NCI-H1048 (cell line): ENCODE measurements at places on chromosomes 16 and 17.
A peak's percentile ranks its signal among the peaks of the same experiment; 100 is the strongest.

DNA sequence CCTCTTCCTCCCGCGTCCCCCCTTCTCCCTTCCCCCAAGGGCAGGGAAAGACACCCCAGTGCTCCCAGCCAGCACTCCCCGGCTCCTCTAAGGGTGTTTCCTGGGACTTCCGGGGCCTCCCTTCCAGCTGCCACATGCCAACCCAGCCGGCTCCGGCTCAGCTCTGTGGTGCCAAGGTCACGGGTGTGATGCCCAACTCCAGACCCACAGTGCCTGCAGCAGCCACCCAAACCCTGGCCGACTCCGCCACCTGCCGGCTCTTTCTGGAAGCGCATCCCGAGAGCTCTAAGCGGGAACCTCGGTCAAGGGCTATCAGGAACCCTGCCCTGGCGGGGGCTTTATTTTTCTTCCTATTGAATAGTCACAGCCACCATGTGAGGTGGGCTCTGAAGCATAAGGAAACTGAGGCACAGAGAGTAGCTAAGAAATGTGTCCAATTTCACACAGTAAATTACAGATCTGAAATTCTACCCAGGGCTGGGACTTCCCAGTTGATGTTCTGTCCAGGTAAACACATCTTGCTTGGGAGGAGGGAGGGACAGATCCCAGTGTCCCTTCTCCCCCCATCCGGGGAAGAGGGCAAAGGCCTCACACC lies 3.3 kb upstream of the PPP1R1B start:
- peak; percentile 22 for DNase-seq

GRCh38 chr16:79589601-79590102 lies 10.9 kb downstream of the MAF start:
- no peak for DNase-seq

DNA sequence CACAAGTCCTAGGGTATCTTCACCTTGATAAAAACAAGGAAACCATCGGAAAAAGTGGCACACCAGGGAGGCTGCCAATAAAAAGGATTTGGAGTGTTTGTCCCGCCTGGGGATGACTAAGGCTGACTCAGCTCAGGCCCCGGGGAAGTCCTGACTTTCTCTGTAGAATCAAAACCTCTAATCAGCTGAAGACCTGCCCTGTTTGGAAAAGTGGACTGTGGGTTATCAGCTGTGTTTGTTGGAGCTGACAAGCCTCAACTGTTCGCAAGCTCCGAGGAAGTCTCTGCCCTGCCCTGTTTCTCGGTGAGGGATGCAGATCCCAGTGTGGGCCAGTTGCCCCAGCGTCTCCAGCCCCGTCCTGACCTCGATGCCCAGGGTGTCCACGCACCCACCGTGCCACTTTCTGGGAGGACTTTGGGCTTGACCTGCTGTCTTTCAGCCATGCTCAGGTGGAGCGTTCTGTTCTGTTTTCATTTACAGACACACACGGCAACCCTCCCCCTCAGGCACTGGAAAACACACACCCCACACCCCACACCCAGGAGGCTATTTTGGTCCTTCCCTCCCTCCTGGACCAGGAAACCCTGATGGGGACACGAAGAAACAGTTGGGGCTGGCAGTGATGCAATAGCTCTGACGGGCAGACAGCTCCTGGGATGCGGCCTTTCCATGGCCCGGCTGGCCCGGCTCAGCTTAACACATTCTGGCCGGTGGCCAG lies 27.6 kb upstream of the PITPNA start:
- no peak for DNase-seq

DNA sequence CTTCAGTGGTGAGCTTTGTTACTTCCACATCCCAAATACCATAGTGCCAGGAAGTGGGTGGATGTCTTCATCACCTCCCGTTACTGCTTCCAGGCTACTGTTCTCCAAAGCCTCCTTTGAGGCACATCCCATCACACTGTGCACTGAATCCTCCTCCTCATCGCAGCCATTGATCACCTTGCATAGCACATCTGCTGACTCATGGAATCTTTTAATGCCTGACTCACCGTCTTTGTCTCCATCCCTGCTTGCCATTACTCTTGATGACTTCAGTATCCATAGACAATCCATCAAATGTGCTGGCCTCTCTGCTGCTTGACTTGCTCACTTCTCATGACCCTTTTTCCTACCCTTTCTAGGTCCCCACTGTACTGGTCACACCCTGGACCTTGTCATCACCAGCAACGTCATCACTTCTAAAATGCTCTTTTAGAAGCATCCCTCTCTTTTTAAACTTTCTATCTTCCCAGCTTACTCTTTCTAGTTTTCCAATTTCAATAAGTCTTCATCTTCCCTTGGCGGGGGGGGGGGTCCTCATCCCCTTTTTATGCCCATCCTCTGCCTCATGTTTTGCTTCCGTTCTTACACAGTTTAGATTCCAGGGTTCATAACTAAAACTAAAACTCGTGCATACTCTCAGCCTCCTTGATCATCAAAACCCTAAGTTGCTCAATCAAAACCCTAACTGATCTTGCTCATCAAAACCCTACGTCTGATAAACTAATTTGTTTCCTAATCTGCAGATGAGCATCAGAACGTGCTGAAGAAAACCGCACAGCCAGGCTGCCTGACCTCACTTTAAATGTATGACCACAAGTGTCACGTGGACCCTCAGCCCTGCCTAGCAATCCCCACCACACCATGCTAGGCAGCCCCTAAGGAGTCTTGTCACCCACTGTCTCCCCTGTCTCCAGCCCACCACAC lies 289.7 kb upstream of the ZFHX3 start:
- DNase-seq: no peak

- DNase-seq: no peak
Observed at GRCh38 chr16:87703071-87703470, 62.7 kb downstream of the KLHDC4 start.

DNA sequence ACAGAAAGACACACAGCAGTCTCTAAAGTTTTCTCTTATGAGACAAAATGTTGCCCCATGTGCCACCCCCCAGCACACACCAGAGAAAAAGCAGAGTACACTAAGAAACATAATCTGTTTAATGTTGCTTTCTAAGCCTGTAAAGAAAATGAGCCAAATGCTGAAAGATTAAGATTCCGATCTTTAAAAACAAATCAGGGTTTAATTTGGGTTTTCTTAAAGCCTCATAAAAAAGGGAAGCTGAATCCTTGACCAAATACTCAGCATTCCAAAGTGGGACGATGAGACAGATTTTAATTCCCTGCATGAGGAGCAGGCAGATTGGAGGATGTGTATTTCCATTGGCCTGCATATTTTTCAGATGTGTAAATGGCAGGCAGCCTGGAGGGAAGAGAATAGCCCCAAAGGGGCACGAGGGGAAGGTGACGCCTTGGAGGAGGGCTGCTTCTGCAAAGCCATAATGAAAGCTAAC lies 118.4 kb downstream of the COPRS start:
- no peak for DNase-seq

- DNase-seq: no peak
Observed at GRCh38 chr17:16516594-16517051, 24.6 kb upstream of the LRRC75A start.

DNA sequence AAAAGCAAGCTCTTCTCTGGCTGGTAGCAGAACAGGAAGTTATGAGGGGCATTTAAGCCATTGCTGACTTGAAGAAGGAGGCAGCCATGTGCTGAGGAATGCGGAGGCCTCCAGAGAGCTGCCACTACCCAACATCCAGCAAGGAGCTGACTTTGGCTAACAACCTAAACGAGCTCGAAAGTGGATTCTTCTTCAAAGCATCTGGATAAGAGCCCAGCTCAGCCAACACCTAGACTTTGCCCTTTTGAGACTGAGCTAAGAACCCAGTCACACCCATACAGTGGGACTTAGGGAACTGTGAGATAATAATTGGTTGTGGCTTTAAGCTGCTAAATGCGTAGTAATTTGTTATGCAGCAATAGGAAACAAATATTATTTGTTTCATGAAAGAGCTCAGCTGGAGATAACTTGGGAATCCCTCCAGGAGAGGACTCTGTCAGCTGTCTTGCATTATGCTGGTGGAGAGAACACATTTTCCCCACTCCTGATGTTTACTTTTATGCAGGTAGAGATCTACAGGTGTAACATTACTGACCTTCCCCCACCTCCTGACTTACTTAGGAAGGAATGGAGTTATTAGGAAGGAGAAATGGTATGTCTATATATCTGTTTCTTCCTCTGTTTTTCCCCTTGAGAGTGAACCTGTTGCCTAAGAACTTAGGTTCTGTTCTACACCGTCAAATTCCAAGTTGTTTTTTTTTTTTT lies 52.7 kb upstream of the ZNF629 start:
- DNase-seq: no peak

DNA sequence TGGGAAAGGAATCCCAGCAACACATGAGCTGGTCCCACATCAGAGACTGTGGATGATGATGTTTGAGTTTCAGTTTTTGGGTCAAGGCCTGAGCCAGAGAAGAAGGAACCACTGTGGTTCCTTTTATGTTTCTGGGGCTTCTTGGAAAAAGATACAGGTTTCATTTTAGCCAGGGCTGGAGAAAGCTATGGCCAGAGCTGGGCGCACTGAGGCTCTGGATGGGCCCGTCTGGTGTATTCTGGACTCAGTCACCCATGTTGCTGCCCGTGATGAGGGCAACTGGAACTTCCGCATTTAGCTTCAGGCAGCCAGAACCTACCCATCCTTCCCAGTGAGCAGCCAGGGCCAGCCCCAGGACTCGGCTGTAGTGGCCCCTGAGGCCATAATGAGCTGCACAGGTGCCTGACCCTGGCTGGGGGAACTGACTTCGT lies 15.0 kb upstream of the PITPNA start:
- no peak for DNase-seq

DNA sequence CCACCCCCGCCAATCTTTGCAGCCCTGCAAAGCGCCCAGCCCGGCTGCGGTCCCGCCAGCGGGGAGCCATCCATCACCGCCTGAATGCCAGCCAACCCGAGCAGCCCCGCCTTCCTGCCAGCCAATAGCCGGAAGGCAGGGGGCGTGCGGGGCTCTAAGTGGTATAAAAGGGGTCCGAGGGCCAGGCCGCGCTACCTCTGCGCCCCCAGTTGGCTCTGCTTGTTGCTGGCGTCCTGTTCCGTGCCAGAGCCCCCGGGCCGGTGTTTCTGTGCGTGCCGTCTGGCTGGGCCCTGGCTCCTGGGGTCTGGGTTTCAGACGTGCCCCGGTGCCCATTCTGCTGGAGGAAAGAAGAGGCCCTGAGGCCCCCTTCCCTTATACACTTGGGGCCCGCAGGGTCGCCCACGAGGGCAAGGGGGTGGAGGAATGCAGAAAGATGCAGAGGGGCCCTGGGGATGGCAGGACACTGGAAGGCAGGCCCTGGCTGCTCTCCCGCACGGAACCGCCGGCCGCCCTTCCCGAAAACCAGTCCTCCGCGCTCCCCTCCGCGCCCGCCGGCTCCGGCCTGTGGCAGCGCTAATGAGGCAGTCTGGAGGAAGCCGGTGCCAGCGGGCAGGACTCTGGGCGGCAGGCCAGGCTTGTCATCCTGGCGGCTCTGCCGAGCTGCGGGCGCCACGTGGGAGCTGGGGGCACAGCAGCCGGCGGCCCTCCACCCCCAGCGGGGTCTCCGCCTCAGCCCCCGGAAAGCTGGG lies 14.0 kb downstream of the COPZ2 start:
- DNase-seq: no peak

DNA sequence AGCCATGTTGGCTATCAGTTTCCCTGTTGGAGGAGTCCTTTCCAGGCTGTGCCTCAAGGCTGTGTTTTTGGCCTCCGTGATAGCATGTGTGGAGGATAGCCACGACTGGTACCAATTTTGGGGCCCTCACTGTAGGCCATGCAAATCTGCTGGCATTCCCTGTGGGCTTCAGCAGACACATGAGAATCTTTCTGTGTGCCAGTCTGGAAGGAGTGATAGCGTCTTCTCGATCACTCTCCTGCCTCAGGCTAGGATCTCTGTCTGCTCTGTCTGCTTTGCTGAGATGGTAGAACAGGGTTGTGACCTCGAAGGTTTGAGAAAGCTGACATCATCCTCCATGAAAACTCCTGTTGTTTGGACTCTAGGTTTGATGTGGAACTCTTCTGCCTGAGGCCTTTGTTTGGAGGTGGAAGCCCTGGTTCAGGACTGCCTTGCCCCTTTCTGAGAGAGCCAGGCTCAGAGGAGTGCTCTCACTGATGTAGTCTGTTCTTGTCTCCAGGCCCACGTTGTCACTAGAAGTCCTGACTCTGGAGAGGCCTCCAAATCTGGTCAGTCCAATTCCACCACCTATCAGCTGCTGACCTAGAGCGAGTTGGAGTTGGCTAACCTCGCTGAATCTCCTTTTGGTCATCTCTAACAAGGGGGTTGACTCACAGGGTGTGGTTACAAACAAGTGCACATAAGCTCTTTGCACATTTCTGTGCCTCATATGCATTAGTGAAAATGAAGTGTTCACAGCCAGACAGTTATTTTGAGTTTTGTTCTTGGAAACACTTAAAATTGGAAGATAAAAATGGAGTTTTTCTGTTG lies 12.1 kb upstream of the EDC4 start:
- no peak for DNase-seq

- no peak for DNase-seq
Observed at GRCh38 chr17:77841742-77842527, 116.6 kb upstream of the TNRC6C start.

DNA sequence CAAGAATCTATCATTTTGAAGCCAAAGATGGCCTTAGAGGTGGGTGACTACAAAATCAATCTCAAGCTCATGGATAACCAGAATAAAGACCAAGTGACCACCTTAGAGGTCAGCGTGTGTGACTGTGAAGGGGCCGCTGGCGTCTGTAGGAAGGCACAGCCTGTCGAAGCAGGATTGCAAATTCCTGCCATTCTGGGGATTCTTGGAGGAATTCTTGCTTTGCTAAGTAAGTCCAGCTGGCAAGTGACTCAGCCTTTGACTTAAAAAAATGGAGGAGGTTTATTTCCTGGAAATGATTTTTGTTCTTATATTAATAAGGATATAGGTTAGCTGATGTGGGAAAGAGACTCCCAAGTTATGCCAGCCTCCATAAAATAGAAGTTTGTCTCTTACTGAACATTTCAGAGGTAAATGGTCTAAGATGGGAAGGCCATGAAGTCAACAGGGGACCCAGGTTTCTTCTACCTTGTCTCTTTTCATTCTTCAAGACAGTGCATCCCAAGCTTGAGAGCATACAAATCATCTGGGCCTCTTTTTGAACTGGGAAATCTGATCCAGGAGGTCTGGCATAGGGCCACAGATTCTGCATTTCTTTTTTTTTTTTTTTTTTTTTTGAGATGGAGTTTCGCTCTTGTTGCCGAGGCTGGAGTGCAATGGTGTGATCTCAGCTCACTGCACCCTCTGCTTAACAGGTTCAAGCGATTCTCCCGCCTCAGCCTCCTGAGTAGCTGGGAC lies 19.8 kb upstream of the TANGO6 start:
- DNase-seq: no peak

GRCh38 chr17:13592427-13592826 lies 9.3 kb downstream of the HS3ST3A1 start:
- DNase-seq: no peak

DNA sequence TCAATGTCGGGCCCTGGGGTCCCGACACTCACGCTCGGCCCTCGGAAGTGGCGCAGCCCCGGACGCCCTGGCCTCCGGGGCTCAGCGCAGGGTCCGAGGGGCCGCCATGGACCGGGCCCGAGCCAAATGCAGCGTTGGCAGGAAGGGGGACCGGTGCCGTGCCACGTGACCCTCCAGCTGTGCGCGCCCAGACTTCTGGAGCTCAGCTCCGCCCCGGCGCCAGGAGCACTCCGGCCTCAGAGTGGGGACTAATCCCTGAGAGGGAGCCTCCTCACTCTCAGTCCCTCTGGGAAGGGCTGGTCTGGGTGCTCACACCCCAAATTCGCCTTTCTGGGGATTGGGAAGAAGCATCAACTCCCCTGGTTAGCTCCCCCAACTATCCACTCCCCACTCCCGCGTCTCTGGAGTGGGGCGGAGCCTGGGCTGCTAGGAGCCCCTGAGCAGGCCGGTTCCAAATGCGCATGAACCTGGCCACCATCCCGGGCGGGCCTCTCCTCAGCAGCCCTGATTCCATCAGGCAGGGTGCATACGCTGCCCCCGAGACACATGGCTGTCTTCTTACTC lies at the start of gene B3GNT9:
Gene B3GNT9, minus strand, starts transcription at position 166 of the 564 bp plus-strand sequence. CDS start 513 bp downstream, outside the sequence.
- no peak for DNase-seq
